ENCODE measurements at places on chromosomes 3 and 15.

DNA sequence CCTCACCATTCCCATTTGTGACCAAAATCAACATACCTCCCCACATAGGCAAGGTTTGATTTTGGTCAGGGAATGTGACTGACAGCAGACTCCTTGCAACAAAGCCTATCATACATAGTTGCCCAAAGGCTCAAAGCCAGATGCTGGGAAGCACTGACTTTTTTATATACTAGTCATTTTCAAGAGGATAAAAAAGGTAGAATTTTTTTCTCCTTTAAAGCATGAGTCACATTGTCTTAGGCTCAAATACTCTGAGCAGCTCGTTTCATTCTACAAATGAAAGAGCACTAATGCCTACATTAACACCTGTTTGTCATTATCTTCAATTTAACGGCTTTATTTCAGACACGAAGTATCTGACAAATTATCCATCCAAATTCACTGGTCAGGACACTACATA lies 36.2 kb downstream of the ICE2 start:
- DNase-seq: no peak

GRCh38 chr3:106398891-106399600 lies 530.2 kb upstream of the CBLB start:
- DNase-seq: no peak

GRCh38 chr3:60755094-60755493 lies 496.2 kb downstream of the FHIT start:
- no peak for DNase-seq

GRCh38 chr3:132343018-132343612 lies 25.9 kb downstream of the ACP3 start:
- DNase-seq: peak; percentile 45

DNA sequence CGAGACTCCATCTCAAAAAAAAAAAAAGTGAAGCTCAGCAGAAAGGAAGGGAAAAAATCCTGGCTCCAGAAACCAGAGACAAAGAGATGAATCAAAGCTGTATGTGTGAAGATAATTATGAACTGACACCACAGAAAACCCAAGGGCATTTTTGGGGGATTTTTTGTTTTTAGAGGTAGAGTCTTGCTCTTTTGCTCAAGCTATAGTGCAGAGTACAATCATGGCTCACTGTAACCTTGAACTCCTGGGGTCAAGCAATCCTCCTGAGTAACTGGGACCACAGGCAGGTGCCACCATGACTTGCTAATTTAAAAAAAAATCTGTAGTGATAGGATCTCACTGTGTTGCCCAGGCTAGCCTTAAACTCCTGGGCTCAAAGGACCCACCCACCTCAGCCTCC lies 22.8 kb downstream of the HCLS1 start:
- no peak for DNase-seq

DNA sequence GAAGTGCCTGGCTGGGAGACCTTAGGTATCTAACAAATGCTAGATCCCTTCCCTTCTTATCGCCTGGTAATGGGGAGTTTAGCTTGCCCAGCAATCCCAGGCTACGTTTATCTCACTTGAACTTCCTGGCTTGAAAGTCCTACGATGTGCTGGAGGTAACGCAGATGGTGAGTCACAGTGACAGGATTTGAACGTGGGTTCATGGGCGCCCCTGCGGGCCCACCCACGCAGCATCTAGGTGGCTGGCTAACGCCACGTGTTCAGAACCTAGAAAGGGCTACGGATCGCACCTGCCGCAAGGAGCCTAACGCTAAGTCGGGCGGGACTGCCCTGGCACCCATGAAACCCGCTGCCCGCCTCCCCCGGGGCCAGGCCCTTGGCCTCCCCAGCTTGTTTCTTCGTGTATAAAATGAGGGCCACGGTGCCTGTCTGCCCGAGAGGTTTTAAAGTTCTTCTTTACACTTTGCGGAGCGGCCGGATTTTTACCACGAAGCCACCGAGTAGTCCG lies 600 bp upstream of the USP3 start:
- DNase-seq: no peak

GRCh38 chr3:14389716-14390115 lies 12.7 kb upstream of the SLC6A6 start:
- no peak for DNase-seq

DNA sequence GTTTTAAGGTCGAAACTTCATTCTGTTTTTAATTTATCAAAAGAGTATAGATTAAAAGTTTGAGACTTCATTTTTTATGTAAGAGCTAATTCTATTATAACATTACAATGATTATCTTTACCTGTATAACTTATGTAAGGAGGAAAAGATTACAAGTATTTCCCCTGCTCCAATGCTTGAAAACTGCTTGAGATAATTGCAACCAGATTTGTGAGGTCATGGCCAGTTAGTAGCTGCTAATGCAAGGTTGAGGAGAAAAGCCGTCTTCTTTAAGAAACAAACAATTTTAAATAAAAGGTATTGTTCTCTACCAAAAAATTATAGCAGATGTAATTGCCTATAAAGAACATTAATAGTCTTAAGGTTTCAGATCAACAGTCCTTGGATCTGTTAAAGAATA lies 208.3 kb upstream of the UBE2E2 start:
- DNase-seq: no peak

DNA sequence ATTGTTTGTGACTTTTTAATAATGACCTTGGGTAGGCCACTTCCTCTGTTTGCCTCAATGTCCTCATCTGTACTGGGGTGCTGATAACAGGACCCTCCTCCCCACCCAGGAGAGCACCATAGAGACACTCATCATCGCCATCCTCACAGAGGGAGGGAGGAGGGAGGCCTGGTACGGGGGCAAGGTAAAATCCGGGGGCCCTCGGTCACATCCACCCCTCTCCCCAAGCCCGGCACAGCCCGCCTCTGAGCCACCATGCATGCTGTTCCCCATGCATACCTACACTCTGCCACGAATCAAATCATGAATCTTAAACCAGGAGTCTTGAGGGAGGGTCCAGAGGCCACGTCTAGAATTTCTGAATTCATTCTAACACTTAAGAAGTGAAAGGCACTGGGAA lies 74.9 kb upstream of the IQSEC1 start:
- no peak for DNase-seq

GRCh38 chr15:50945725-50946124 lies 37.2 kb downstream of the AP4E1 start:
- DNase-seq: no peak

DNA sequence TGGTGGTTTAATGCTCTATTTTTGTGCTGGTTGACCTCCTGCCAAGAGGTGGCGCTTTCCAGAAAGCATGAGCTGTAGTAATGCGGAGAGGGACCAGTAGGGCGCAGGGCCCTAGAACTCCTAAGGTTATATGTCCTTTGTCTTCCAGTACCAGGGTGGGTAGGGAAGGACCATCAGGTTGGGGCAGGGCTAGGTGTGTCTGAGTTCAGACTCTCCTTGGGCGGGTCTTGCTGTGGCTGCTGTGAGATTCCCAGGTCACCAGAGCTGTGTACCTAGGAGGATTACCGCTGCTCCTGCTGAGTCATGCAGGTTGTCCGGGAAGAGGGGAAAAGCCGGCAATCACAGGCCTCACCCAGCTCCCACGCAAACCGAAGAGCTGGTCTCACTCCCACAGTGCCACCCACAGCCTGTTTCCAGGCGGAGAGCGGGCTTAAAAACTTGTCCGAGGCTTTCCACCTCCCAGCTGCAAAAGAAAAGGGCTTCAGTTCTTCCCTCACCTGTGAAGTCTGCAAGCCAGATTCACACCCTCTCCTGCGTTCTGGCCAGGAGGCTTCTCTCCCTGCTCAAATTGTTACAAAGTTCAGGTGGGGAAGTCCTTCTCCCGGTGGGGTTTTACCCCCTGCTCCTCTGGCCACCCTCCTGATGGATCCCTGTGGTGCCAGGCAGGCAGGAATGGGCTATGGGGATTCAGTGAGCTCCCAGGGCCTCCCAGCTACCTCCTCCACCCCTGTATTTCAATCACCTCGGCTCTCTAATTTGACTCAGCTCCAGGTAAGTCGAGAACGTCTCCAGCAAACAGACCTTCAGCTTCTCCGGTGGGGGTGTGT lies 37.7 kb upstream of the BCHE start:
- no peak for DNase-seq

GRCh38 chr3:138188013-138188730 lies 1.1 kb downstream of the ARMC8 start:
- DNase-seq: peak; percentile 31

GRCh38 chr3:57805674-57806073 lies 49.6 kb downstream of the SLMAP start:
- DNase-seq: peak; percentile 30

- no peak for DNase-seq
These were observed 41.9 kb downstream of the CTNNB1 start for GRCh38 chr3:41241161-41241560.

- no peak for DNase-seq
These were observed 41.8 kb upstream of the ST6GAL1 start for GRCh38 chr3:186888569-186888968.

GRCh38 chr3:141729240-141729639 lies 8.9 kb upstream of the RNF7 start:
- DNase-seq: no peak

DNA sequence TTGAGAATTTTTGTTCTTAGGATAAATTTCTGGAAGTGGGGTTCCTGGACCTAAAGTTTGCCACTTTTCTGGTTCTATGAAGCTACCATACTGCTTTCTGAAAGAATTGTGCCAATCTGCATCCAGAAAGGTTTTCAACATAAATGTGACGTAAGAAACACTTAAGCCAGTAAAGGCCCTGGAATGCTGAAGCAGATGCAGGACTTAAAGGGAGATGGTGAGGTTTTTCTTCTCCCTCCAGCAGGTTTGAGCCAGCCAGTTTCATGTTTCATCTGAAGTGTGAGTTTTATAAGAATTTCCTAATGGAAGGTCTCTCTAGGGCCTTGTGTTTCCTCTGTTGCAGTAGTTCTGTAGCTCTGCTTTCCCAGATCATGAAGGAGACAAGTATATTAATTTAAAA lies 33.1 kb downstream of the ZNF592 start:
- no peak for DNase-seq

DNA sequence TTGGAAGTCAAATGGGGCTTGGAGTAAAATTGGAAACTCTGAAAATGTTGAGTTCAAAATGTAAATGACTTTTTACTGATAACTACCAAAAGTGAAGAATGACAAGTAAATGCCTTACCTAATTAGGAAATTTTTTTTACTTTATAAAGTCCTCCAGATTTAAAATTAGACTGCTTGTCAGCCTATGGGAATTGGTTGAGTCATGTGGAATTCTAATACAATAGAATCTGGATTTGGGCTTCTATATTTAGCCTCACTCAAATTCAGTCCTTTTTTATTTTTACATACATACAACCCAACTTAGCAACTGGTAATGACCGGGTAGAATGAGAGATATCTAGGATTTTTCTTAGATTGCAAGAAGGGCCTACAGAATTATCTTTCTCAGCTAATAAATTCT lies 158.9 kb upstream of the CADPS start:
- DNase-seq: no peak

- no peak for DNase-seq
These were observed 45.4 kb downstream of the WNT7A start for GRCh38 chr3:13834258-13835035.

Data from muscle of back (tissue), 13 donors.